GM19239 (cell line): ENCODE measurements at places on chromosomes 7 and 10.

- no peak for DNase-seq
Observed at GRCh38 chr7:75599244-75599781, 107.2 kb downstream of the SPDYE5 start.

- no peak for DNase-seq
Observed at GRCh38 chr10:125151553-125152449, 8.6 kb downstream of the CTBP2 start.

DNA sequence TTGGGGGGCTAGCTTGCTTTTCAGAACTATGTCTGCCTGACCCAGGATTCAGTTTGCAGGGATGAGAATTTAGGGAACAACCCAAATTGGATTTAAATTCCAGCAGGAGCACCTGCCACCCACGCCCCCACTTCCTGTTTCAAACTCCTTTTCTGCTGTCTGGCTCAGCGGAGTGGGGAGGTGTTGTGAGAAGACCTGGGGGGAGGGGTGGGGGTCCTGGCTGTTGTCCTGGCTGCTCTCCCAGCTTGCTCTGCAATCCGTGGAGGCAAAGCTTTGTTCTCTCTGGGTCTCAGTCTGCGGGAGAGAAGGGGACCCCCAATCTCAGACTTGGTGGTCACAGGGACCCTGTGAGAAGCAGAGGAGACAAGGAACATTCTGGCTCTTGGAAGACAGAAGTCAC is 799 bp downstream of the KCNK18 start:
- DNase-seq: no peak

GRCh38 chr7:77467408-77467807 is 51.3 kb upstream of the GSAP start:
- DNase-seq: no peak

DNA sequence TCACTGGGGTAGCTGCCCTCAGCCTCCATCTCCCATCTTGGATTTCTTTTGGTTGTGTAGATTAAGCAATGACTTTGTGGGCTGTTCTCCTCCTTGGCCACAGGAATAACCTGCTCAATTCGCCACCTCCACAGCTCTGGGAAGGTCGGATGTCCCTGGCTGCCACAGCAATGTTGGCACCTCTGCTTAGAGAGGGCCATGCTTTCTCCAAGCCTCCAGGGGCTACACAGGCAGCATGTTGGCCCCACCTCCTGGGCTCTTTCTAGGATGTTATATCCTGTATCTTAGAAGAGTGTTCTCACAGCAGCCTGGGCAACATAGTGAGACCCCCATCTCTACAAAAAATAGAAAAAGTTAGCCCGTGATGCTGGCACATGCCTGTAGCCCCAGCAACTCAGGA is 35.4 kb upstream of the FXYD4 start:
- DNase-seq: no peak
